CD4-positive, alpha-beta T cell treated with Interferon gamma for 1 hour (primary cell): ENCODE measurements at places on chromosomes 2 and 18.
A peak's percentile ranks its signal among the peaks of the same experiment; 100 is the strongest.

DNA sequence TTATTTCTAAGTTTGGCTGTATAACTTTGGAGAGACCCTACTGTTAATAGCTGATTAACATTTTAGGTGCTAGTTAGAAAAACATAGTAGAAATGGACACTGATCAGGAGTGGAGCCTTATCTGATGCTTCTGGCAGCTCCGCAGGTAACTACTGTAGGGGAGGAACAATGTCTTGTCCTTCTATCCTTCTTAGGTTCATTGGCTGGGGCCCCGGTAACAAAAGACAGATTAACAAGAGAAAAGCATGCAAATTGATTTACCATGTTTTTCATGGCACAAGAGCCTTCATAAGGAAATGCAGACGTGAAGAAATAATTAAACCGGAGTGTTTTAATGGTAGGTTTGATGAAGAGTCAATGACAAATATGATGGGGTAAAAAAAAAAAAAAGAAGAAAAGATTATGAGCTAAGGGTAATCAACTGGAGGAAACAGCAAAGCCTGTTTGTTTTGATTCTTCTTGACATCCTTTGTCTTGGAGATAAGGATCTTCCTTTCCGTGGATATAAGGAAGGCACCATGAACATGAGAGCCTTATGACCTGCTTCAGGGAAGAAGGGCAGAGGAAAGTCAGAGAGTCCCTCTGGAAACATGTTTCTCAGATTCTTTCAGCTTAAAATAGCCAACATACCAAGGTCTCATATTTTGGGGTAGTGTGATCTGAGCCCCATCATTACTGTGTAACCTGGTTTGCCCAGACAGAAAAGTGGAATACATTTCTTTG lies 62.4 kb upstream of the GCFC2 start:
- no peak for DNase-seq

DNA sequence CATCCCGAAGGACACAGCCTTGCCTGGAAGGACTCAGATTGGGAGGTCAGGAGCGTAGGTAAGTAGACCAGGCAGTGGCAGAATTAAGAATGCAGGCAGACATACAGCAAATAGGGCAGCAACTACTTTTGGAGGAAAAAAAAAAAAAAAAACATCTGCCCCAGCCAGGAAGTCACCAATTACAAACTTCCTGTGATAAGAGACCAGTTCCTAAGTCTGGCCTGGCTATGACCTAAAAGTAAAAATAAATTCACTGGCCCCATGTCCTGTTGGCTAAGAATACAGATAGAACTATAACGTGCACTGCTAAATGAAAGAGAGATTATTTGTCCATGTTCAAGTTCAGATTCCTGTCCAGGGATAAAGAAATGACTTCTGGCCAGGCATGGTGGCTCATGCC lies 45.2 kb upstream of the NOSTRIN start:
- DNase-seq, result no peak

- peak; percentile 27 for DNase-seq
These were observed 7.4 kb downstream of the PTRHD1 start for GRCh38 chr2:24785671-24786321.

DNA sequence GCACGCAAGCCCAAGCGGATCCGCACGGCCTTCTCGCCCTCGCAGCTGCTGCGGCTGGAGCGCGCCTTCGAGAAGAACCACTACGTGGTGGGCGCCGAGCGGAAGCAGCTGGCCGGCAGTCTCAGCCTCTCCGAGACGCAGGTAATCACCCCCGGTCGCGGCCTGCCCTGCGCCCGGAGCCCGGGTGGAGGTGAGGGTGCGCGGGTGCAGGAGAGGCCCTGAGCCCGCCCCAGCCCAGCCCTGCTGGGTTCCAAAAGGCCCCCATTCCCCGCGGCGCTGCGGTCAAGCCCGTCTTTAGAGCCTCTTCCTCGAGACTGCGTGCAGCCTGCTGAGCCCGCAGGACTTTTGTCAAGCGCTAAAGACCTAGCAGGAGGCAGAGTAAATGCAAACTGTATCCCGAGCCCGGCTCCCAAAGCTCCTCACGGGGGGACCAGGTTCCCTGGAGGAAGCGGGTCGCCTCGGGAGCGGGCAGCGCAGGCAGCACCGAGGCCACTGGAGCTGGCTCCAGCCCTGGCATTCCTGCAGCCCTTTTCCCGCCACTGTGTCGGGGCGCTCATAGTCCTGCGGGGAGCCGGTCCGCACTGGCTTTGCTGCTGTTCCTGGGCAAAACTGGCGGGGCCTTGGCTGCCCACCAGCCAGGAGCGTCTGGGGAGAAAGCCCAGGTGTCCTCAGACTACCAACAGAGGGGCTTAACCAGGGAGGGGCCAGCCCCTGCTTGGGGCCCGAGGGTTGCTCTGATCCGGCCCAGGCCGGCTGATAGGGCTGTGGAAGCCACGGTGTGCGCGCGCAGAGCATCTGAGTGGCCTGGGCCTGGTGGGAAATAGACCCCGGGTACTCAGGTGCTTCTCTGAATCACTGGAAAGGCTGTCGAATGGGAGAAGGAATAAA lies 7.3 kb downstream of the EMX1 start:
- DNase-seq, result no peak

DNA sequence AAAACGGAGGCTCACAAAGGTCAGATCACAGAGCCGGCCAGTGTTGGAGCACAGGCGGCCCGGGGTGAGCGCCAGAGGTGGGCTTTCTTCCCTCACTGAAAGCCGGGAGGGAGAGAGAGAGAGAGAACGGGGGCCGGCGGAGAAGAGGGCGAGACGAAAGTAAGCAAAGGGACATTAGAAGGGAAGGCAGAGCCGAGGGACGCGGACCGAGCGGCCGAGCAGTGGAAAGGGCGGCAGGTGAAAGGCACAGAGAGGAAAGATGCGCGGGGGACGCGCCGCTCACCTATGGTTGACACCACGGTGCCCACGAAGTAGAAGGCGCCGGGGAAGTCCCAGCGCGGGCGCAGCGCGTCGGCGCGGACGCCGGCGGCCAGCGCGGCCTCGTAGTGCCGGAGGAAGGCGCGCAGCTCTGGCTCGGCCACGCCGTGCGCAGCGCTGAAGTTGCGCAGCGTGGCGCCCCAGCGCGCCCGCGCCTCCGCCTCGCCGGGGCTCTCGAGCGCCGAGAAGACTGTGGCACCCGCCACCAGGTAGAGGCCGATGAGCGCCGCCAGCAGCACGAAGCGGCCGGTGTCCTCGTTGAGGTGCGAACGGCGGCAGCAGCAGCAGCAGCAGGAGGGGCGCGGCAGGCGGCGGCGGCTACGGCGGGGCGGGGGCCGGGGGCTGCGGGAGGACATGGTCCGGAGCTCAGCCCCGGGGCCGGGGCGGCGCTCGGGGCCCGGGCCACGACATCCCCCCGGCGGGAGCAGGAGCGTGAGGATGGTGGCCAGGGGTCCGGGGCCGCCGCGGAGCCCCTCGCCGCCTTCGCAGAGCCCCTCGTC lies 166.9 kb downstream of the MSH2 start:
- no peak for DNase-seq

- no peak for DNase-seq
These were observed 152.9 kb upstream of the DNMT3A start for GRCh38 chr2:25494616-25495015.

GRCh38 chr18:25099895-25100294 lies 252.1 kb downstream of the ZNF521 start:
- DNase-seq, result no peak

DNA sequence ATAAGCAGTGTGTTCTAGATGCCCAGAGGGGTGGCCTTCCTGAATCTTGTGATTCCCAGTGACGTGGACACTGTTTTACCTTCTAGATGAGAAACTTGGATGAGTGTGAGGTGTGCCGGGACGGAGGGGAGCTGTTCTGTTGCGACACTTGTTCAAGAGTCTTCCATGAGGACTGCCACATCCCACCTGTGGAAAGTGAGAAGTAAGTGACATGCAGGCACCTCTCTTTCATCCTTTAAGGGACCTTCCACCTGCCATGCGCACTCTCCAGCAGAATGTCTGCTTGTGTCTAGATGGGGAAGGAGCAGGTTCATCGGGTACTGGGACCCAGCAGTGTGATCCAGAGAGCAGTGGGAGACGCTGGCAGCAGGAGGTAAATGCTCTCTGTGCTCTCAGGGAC lies 16.0 kb upstream of the SP100 start:
- DNase-seq, result no peak

GRCh38 chr2:102103992-102104871 lies 38.3 kb upstream of the IL1R1 start:
- peak; percentile 53 for DNase-seq

GRCh38 chr2:7692657-7693161 lies 775.5 kb downstream of the RNF144A start:
- DNase-seq, result no peak

GRCh38 chr2:111148225-111148873 lies 27.6 kb downstream of the BCL2L11 start:
- no peak for DNase-seq

- DNase-seq, result no peak
These were observed 4.2 kb upstream of the PSD4 start for GRCh38 chr2:113169586-113169985.

GRCh38 chr2:182186132-182186735 lies 200.6 kb downstream of the PPP1R1C start:
- no peak for DNase-seq

- peak; percentile 43 for DNase-seq
These were observed 56.1 kb downstream of the SF3B1 start for GRCh38 chr2:197378494-197379307.

GRCh38 chr2:33033606-33034081 lies 86.9 kb downstream of the LTBP1 start:
- DNase-seq, result no peak

- no peak for DNase-seq
These were observed 13.9 kb upstream of the ARHGAP25 start for GRCh38 chr2:68720665-68721064.

DNA sequence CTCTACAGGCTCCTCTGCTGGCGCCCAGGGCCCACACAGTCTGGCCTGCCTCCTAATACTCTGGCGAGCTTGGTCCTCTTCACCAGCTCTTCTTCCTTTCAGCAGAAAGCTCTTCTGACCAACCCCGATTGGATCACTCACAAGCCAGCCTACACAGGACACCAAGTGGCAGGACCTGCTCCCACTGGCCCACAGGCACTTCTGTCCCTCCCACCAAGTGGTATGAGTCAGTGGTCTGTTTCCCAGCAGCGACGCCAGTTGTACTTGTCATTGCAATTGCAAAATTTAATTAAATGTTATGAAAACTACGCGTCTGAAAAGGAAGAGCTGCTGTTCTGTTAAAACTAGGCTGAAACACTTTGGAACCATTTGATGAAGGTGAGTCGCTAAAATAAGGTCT lies 46.7 kb downstream of the NDUFA10 start:
- peak; percentile 64 for DNase-seq

- DNase-seq, result no peak
These were observed 51.2 kb downstream of the SPIRE1 start for GRCh38 chr18:12606592-12607315.

- no peak for DNase-seq
These were observed 150.6 kb downstream of the GALNT1 start for GRCh38 chr18:35732162-35732561.

DNA sequence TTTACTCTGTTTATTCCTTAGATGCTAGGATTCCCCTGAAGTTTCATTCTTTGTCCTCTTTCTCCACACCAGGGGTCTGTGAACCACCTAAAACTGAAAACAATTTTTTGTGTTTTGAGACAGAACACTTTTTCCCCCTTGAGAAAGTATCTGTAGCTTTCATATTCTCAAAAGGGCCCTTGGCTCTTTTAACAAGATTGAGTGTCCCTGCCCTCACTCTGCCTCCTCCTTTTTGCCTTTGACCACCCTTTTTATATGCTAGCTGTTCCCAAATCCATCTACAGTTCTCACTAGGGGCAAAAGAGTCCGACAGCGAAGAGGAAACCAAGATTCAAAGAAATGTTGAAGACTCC lies 883 bp upstream of the EHBP1 start:
- DNase-seq, result no peak

DNA sequence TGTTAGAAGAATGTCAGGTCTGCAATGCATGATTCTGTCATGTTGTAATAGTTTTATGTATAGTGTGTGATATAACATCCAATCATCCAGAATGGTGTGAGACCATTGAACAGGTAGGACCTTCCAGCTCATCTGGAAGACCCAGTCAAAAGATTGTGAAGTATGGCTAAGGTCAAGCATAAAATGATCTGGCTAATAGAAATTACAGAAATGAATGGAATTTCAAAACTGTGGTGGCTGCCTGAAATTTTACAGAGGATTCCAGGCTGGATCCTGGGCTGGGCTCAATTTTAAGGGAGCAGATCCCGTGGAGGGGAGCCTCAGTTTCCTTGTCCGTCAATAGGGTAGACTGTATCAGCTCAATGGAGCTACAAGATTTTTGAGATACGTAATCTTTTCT lies 39.1 kb downstream of the ACKR3 start:
- no peak for DNase-seq

DNA sequence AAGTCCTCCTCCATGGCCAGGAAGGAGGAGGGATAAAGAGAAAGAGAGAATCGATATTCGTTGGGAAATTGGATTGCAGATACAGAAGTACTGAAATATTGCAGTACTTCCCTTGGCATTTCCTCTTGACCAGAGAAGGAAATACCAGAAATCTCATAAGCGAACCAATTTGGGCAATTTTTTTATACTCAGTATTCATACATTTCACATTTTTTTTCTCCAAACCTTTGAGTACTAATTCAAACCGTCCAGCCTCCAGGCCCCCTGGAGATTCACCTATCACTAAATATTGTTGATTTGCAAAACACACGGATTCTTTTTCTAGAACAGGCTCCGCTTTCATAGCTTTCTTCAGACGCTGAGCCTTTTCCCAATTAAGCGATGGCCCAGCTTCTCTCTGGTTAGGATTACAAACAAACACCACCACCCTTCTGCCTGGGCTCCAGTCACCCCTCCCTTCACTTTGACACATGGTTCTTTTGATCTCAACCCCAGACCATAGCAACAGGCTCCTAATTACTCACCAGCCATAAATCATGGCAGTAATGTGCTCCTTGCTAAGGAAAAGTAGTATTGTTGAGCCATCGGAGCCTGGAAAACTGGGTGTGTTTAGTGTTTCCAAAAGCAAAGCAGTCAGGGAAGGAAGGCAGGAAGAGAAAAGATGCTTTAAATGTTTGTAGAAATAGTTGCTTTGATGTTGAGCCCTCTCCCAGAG lies 138.4 kb upstream of the CCDC68 start:
- no peak for DNase-seq

- DNase-seq, result no peak
These were observed 299.5 kb downstream of the ARHGAP15 start for GRCh38 chr2:143428700-143429099.

- DNase-seq, result no peak
These were observed 517.3 kb upstream of the HS6ST1 start for GRCh38 chr2:128835974-128836373.

DNA sequence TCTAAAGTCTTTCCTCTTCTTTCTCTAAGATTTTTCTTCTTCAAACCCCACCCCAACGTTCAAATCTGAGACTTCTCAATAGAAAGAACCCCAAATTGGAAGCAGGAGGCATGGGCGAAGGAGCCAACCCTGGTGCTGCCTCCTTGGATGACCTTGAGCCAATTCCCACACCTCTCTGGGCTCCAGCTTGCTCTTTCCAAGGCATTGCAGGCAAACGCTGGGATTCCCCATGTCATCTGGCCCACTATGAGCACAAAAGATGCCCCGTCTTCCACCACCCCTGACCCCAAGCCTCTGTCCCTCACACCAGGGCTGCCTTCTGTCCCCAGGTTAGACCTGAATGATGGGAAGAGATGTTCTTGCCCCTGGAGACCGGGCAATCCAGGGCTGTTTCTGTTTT lies 57.0 kb downstream of the TTC32 start:
- DNase-seq, result no peak
